ENCODE measurements at places on chromosomes 16 and 17. TPM values are rescaled to one million over a fixed set of nuclear protein-coding genes. Genes with fewer than 3 reads are reported as not detected.

The KRTAP4-1 gene
- not detected for total RNA-seq

- peaks cover 15% of the 10 kb centered on the region for H3K27me3 ChIP-seq
- no peaks in the 10 kb centered on the region for H3K4me1 ChIP-seq
- no peak for DNase-seq
- H3K36me3 ChIP-seq = no peaks in the 10 kb centered on the region
Measured at GRCh38 chr16:47979164-47979520, 176.7 kb downstream of the ABCC12 start.

- no peak overlapping the region for H3K4me3 ChIP-seq
- no peaks in the 10 kb centered on the region for H3K27me3 ChIP-seq
- no peaks in the 10 kb centered on the region for H3K36me3 ChIP-seq
- no peaks in the 10 kb centered on the region for H3K4me1 ChIP-seq
- no peak for DNase-seq
Measured at GRCh38 chr16:73951481-73951880, 345.1 kb upstream of the PSMD7 start.

- H3K27ac ChIP-seq = no peak overlapping the region
- no peaks in the 10 kb centered on the region for H3K36me3 ChIP-seq
- no peak for DNase-seq
- H3K4me3 ChIP-seq = no peak overlapping the region
- no peaks in the 10 kb centered on the region for H3K27me3 ChIP-seq
Measured at GRCh38 chr17:311119-311782, 41.4 kb downstream of the RPH3AL start.

DNA sequence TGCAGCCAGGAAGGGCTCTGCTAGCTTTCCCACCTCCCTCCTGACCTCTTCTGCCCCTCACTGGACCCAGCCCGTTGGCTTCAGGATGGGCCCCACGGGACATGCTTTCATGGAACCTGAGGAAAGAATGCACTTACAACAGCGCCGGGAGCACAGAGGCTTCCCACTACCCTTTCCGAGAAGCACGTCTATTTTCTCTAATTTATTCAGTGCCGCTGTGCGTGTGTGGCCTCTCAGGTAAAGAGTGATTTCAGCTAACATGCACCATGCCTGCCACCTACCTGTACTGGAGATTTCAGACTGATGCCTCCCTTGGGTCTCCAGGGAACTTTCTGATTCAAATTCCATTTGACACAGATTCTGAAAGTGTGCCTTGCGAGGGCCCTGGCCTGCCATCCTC lies 140.1 kb downstream of the CYLD start:
- no peak overlapping the region for H3K4me3 ChIP-seq
- H3K27me3 ChIP-seq = peaks cover 34% of the 10 kb centered on the region
- no peak overlapping the region for H3K27ac ChIP-seq
- DNase-seq = no peak
- H3K36me3 ChIP-seq = no peaks in the 10 kb centered on the region
- H3K4me1 ChIP-seq = no peaks in the 10 kb centered on the region

Measured in activated B cell treated with CpG ODN at 0.5 μM for 24 hours (primary cell).